NCI-H1930 (cell line): ENCODE measurements at places on chromosomes 12 and 14.

- no peak for DNase-seq
Observed at GRCh38 chr14:67331368-67332125, 28.1 kb downstream of the ATP6V1D start.

- DNase-seq = no peak
Observed at GRCh38 chr12:79366374-79366773, 324.4 kb downstream of the PAWR start.

- DNase-seq = no peak
Observed at GRCh38 chr12:108289350-108290161, 49.6 kb downstream of the CMKLR1 start.

- no peak for DNase-seq
Observed at GRCh38 chr14:102734436-102734835, 42.8 kb upstream of the TRAF3 start.

- DNase-seq = no peak
Observed at GRCh38 chr12:91347481-91348214, 165.0 kb upstream of the DCN start.

GRCh38 chr12:121858662-121859572 lies at the start of gene HPD:
TSS of gene HPD (minus strand) at chr12:121858859. CDS start at chr12:121858823, 36 bp downstream.
- no peak for DNase-seq
